ENCODE measurements at places on chromosomes 2 and 18. TPM values are rescaled to one million over a fixed set of nuclear protein-coding genes. Genes with fewer than 3 reads are reported as not detected.

EPHA4 gene
- 40.3 TPM for total RNA-seq

EPB41L3 gene
- 41.7 TPM for total RNA-seq

TLX2 gene
- not detected for total RNA-seq

SPDYA gene
- total RNA-seq = 1.6 TPM

RAB27B gene
- total RNA-seq = 13.4 TPM

GRCh38 chr2:229434187-229434586, 163.1 kb upstream of the PID1 start:
- no peaks in the 10 kb centered on the region for H3K36me3 ChIP-seq
- H3K27me3 ChIP-seq = no peaks in the 10 kb centered on the region
- H3K4me1 ChIP-seq = peaks cover 1% of the 10 kb centered on the region
- H3K27ac ChIP-seq = no peak overlapping the region
- H3K4me3 ChIP-seq = no peak overlapping the region

- no peak overlapping the region for H3K4me3 ChIP-seq
- no peak for DNase-seq
- peaks cover 1% of the 10 kb centered on the region for H3K36me3 ChIP-seq
Measured at GRCh38 chr18:32906506-32907310, 133.9 kb upstream of the KLHL14 start.

GRCh38 chr18:10304853-10305252, 149.6 kb upstream of the APCDD1 start:
- H3K36me3 ChIP-seq = no peaks in the 10 kb centered on the region
- DNase-seq = no peak
- peaks cover 18% of the 10 kb centered on the region for H3K27me3 ChIP-seq
- H3K27ac ChIP-seq = no peak overlapping the region

DNA sequence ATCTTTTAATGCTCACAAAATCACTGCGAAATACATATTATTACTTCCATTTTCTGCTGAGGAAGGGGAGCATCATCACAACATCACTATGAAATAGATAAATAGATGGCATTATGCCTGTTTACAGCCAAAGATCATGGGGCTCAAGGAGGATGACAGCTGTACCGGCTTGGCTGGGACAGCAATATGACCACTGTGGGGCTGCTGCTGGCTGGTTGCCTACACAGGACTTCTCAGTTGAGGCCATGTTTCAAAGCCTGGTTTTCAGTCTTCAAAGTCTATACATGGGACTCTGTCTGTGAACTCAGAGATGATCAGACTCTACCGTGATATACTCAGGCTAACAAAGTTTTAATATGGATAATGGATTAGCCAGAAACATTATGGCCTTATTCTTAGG, 58.7 kb downstream of the SPATS2L start:
- H3K27ac ChIP-seq = no peak overlapping the region
- no peaks in the 10 kb centered on the region for H3K27me3 ChIP-seq
- H3K4me1 ChIP-seq = peaks cover 67% of the 10 kb centered on the region
- H3K36me3 ChIP-seq = peaks cover 3% of the 10 kb centered on the region
- no peak for DNase-seq

GRCh38 chr2:216860426-216861137, 718 bp upstream of the TNP1 start:
- H3K4me3 ChIP-seq = no peak overlapping the region
- DNase-seq = no peak
- H3K27ac ChIP-seq = no peak overlapping the region

- H3K4me3 ChIP-seq = peak overlapping the region; percentile 100
- H3K4me1 ChIP-seq = peaks cover 13% of the 10 kb centered on the region
- no peaks in the 10 kb centered on the region for H3K27me3 ChIP-seq
- peaks cover 27% of the 10 kb centered on the region for H3K36me3 ChIP-seq
- no peak for DNase-seq
Measured at GRCh38 chr2:8684540-8684877, 2.7 kb downstream of the ID2 start.

DNA sequence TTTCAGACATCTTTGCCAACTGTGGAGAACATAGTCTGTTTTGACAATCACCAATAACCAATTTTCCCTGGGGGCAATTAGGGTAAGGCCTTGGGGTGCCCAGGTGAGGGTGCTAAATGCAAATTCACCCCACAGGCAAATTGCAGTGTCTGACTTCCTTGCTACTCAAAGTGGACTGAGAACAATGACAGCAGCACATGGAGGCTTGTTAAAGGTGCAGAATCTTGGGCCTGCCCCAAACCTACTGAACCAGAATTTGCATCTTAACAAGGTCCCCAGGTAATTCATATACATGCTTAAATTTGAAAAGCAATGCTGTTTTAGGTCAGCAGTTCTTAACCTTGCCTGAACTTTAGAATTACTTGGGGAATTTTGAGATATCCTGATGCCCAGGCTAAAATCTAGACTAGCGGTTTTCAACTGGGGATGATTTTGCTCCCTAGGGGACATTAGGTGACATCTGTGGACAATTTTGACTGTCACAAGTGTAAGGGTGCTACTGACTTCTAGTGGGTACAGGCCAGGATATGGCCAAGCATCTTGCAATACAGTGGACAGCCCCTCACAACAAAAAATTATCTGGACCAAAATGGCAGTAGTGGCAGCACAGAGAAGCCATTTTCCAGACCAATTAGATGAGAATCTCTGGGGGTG, 80.2 kb upstream of the GCFC2 start:
- H3K4me3 ChIP-seq = no peak overlapping the region
- H3K36me3 ChIP-seq = no peaks in the 10 kb centered on the region
- no peak for DNase-seq
- peaks cover 13% of the 10 kb centered on the region for H3K4me1 ChIP-seq

DNA sequence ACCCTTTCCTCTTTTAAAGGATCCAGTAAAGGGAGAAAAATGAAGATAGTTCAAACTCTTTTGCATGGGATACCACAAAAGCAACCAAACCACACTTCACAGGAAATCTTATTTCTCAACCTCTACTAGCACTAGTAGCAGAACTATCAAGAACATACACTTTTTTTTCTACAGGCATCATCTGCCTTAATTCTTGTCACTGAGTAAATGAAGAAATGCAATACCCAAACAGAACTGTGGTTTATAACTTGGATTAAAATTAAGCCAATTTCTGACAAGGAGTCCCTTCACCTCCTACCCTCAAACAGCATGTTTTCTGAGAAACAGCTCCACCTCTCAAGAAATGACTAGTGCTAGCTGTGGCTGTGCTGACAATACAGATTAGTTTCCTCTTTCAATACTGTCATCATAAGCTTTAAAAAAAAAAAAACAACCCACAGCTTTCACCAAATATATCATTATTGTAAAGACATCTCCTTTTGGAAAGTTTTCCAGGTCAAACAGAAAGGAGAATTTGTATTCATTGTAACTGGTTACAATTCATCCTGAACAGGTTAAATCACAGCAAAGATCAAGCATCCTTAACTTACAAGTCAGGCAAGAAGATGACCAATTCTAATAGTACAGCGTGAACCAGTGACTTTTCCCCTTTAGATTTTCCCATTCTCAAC, 44.4 kb downstream of the PTPN2 start:
- H3K27me3 ChIP-seq = no peaks in the 10 kb centered on the region
- DNase-seq = no peak
- peak overlapping the region; percentile 80 for H3K27ac ChIP-seq
